ENCODE measurements at places on chromosomes 2 and 18. TPM values are rescaled to one million over a fixed set of nuclear protein-coding genes. Genes with fewer than 3 reads are reported as not detected.
A peak's percentile ranks its signal among the peaks of the same experiment; 100 is the strongest.

ZSWIM2 gene
- not detected for total RNA-seq

IHH gene
- total RNA-seq, result 2.1 TPM

C2orf80 gene
- 0.55 TPM for total RNA-seq

POTEC gene
- total RNA-seq, result not detected

GRCh38 chr18:37483221-37483971, 82.2 kb downstream of the CELF4 start:
- no peak overlapping the region for H3K27ac ChIP-seq
- DNase-seq, result peak; percentile 82
- H3K36me3 ChIP-seq, result no peaks in the 10 kb centered on the region
- no peaks in the 10 kb centered on the region for H3K4me1 ChIP-seq
- no peak overlapping the region for H3K4me3 ChIP-seq

GRCh38 chr2:105258835-105259350, 17.4 kb downstream of the GPR45 start:
- DNase-seq, result no peak
- H3K4me3 ChIP-seq, result no peak overlapping the region
- H3K4me1 ChIP-seq, result peaks cover 8% of the 10 kb centered on the region
- no peaks in the 10 kb centered on the region for H3K36me3 ChIP-seq
- H3K27me3 ChIP-seq, result no peaks in the 10 kb centered on the region

- no peaks in the 10 kb centered on the region for H3K36me3 ChIP-seq
- H3K4me1 ChIP-seq, result no peaks in the 10 kb centered on the region
- no peak overlapping the region for H3K4me3 ChIP-seq
- no peak overlapping the region for H3K27ac ChIP-seq
- DNase-seq, result no peak
Measured at GRCh38 chr2:46674488-46674887, 195.1 kb downstream of the TMEM247 start.

DNA sequence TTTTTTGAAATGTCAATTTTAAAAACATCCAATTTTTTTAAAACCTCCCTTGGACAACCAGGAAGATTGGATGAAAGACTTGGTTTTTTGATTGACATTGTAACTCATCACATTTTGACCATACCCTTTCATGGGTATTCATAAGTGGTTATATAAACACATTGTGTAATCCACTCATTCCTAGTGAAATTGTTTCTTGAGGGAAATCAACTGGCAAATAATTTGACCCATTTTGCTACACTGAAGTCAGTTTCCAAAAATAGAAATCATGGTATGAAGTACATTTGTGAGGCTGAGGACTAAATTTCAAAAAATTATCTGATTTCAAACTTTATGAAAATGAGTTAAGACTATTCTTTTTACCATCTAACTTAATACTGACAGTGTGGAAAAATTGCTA, 31.5 kb downstream of the FBXO48 start:
- no peak overlapping the region for H3K4me3 ChIP-seq
- no peaks in the 10 kb centered on the region for H3K27me3 ChIP-seq
- no peak for DNase-seq
- H3K4me1 ChIP-seq, result no peaks in the 10 kb centered on the region

DNA sequence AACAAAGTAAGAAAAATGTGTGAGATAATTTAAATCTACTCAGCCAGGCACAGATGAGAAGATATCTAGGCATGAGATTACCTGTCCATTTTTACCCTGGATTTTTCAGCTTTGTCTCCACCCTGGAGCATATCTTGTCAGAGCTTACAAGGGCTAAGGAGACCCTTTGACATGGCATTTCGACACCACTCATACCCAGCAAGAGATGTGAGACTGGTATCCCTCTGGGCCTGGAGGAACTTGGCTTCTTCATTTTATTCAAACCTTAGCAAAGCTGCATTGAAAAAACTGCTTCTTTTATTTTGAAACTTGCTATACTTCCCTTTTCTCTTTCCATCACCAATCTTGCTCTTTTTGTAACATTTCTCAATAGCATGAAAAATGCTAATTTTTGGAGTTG, 194.9 kb upstream of the HNMT start:
- H3K4me1 ChIP-seq, result no peaks in the 10 kb centered on the region
- no peak overlapping the region for H3K27ac ChIP-seq
- H3K27me3 ChIP-seq, result no peaks in the 10 kb centered on the region
- H3K36me3 ChIP-seq, result no peaks in the 10 kb centered on the region
